ENCODE measurements at places on chromosomes 16 and 17.

GRCh38 chr17:42538482-42538881 lies 2.4 kb downstream of the NAGLU start:
- no peak for DNase-seq

DNA sequence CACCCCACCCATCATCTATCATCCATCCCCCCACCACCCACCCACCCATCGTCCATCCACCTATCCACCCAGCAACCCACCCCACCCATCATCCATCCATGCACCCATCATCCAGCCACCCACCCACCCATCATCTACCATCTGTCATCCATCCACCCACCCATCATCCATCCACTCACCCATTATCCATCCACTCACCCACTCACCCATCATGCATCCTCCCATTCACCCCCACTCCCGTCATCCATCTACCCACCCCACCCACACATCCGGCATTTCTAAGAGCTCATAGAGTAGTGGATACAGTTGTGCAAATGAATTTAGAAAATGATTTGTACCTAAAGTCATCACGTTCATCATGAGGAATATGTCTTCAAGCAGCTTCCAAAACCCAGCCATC lies 405.1 kb downstream of the SNX29 start:
- no peak for DNase-seq

DNA sequence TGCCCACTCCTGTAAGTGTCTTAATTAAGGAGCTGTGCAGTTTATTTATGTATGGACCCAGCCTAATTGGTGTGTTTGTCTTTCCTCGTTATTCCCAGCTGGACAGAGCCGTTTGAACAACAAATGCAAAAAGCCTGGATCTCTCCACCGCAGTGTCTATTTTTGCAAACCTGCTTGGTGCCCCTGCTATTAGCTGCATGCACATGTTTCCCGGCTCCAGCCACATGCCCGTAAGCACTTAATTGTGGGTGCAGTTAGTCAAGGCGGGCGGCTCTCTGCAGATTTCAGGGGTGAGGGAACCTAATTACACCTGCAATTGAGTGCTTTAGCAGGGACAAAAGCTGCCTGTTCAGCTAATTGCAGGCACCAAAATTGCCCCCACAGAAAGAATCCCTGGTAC lies 74.0 kb upstream of the GSE1 start:
- DNase-seq, result no peak

DNA sequence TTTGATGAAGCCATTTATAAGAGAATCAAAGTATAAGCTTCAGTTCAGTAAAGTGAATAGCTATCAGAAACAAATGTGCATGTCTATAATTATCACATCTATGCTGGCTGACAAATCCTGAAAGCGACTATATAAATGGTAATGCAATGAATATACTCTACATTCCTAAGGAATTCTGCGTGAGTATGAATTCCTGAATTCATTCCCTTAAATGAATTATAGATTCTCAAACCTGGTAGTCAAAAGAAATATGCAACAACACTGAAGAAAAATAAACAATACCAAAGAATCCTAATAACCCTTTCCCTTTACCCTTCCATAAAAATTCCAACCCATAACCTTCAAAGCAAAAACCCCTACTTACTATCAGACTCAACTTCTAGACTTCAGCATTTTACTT lies 416.6 kb upstream of the PMFBP1 start:
- no peak for DNase-seq

- no peak for DNase-seq
Observed at GRCh38 chr17:49616086-49616485, 40.4 kb downstream of the NXPH3 start.

GRCh38 chr17:4771519-4772234 lies at the start of gene TM4SF5:
TSS of gene TM4SF5 (plus strand) at chr17:4771886. CDS start at chr17:4771923, 37 bp downstream.
- DNase-seq, result no peak

DNA sequence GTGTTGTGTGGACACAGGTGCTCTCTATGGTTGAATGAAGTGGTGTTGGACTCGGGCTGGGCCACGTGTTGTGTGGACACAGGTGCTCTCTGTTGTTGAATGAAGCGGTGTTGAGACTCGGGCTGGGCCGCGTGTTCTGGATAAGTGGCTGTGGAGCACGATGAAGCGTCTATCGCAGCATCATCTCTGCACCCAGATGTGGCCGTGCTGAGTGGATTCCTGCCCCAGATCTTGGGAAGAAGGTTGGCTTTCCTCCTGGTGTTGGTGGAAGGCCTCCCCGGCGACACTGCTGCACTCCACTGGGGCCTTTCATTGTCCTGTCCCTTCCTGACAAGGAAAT lies 69.1 kb downstream of the RPTOR start:
- no peak for DNase-seq

DNA sequence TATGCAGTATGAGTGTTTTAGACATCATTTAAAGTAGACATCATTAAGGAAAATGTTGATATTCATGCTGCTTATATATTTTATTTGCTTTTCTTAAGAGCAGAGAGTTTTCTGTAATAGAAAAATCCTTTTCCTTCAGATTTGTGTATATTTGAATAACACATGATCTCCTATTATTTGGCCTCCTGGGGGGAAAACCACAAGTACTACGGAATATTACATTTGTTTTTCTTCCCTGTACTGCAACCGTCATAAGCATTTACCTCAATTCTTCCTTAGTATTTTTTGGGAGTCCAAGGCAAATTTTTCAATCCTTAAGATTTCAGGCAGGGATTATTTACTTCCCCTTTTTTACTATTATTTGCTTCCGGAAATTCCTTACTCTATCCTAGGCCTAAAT lies 6.0 kb downstream of the RSPRY1 start:
- DNase-seq, result no peak

GRCh38 chr17:43880420-43880991 lies 26.8 kb downstream of the MPP2 start:
- no peak for DNase-seq

GRCh38 chr17:50710025-50710424 lies 2.3 kb upstream of the ANKRD40 start:
- DNase-seq, result no peak

DNA sequence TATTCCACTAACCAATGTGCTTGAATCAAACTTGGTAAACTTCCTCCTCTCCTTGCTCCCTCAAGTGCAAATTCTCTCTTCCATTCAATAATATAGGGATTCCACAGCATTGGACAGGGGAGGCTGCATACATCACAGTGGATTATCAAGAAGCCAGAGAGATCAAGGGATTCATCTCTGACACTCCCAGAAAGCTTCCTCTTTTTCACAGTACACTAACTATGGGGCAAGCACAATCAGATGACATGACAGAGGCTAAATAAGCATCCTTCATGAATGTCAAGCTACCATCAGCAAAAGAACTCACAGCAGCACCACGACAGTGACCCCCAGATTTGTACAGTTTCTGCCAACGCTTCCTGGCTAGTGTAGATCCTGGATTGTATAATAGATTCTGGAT lies 178.4 kb upstream of the C17orf78 start:
- no peak for DNase-seq

DNA sequence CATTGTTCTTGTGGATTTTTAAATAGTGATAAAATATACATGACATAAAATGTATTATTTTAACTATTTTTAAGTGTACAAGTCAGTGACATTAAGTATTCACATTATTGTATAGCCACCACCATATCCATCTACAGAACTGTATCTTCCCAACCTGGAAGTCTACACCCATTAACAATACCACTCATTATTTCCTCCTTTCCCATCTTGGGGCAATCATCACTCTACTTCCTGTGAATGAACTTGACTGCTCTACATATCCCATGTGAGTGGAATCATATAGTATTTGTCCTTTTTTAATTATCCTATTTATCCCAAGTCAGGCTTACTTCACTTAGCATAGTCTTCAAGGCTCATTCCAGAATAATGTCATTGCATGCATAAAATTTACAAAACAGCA lies 40.7 kb upstream of the MMP2 start:
- DNase-seq, result no peak

DNA sequence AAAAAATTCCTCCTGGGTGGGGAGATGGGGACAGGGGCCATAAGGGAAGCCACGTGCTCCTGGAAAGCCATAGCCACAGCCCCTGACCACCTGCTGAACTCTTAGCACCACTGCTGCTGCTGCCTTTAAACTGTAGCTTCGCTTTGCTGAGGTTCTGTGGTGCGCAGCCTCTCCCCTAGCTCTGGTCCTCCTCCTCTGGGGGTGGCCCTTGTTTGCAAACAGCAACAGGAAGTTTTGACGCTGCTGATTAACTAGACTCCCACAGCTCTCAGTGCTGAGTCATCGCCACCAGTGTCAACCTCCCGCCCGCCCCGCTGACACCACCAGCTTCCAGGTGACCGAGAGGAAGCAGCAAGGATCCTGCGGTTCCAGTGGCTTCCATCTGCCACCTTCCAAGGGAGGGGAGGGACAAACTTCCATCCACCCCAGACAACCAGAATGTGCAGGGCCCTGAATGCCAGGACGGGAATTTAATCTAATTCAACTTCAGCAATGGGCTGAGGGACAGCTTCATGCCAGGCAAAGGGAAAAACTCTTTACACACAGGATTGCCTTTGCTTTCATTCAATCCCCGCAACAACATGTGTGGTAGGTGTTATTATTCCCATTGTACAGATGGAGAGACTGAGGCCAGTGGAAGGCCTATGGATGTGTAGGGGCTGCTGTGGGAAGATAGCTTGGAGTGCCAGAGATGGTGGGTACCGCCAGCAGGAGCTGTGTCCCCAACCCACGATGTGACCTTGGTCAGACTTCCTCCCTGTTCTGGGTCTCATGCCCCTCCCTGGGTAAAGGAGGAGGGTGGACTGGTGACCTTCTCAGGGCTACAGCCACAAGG lies 8.1 kb upstream of the KIFC3 start:
- peak; percentile 81 for DNase-seq

GRCh38 chr17:79115487-79115886 lies 40.9 kb downstream of the ENGASE start:
- DNase-seq, result no peak

GRCh38 chr16:12336141-12336540 lies 359.6 kb downstream of the SNX29 start:
- no peak for DNase-seq

GRCh38 chr16:23055481-23055880 lies 93.8 kb downstream of the USP31 start:
- DNase-seq, result no peak

GRCh38 chr17:2705888-2706795 lies 5.4 kb downstream of the CLUH start:
- no peak for DNase-seq

- no peak for DNase-seq
Observed at GRCh38 chr16:25189305-25189704, 27.4 kb upstream of the AQP8 start.

DNA sequence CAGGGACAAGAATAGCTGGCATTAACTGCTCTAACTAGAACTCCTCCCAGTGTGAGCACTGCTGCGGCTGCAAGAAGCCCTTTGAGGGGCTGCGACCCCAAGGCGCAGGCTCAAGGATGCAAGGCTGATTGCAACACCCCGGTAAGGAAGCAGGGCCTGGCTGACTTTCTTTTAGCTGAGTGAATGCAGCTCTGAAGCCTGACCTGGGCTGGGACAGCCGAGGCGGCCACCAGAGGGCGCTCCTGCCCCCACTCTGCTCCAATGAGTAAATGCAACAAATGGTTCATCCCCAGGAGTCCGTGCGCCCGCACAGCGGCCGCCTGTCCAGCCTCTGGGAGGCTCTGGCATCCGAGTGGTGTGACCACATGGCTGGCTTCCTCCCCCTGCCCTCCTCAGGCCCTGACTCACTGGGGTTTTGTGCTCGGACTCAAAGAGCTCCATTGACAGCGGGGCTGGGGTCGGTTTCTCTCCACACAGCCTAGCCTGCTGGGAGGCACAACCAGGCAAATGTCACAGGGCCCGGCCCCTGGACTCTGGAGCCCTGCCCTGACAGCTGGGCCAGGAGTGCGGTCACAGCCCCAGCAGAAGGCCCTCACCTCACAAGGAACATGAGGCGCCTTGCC lies at the start of gene SMIM5:
SMIM5 (plus strand) TSS at position 572 of the 623 bp plus-strand sequence. CDS start 6,768 bp downstream, outside the sequence.
- peak; percentile 61 for DNase-seq

DNA sequence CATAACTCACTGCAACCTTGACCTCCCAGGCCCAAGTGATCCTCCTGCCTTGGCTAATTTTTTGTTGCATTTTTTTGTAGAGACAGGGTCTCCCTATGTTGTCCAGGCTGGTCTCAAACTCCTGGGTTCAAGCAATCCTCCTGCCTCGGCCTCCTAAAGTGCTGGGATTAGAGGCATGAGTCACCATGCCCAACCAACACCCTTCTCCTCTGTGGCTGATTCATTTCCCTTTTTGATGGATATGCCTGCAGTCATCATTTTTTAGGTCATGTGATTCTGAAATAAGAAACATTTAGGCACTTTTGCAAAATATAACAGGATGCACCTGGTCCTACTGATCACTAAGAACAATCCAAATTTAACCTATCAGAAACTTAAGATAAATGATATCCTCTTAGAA lies 44.0 kb upstream of the YPEL2 start:
- no peak for DNase-seq

GRCh38 chr17:80445726-80446110 lies 30.7 kb downstream of the NPTX1 start:
- DNase-seq, result no peak

GRCh38 chr17:82048571-82048971 lies 3.0 kb downstream of the RFNG start:
- DNase-seq, result no peak

DNA sequence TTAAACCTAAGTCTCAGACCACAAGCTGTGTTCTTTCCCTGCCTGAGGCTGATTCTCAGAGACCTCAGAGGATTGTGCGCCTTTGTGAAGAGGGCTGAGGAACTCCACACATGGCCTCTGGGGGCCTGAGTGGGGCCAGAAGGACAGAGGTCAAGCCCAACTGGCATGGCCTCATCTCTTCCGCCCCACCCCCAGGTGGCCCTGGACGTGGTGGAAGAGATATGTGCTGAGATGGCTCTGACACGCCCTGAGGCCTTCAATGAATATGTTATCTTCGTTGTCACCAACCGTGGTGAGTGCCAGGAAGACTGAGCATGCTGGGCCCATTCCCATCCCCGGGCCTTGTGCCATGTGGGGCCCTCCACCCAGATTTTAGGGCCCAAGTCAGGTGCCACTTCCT lies 20.1 kb upstream of the ALKBH5 start:
- DNase-seq, result no peak

- peak; percentile 82 for DNase-seq
Observed at GRCh38 chr16:89556750-89557689, 3.5 kb upstream of the RPL13 start.

- no peak for DNase-seq
Observed at GRCh38 chr17:18377437-18378204, at the start of gene EVPLL. TSS of gene EVPLL (plus strand) at chr17:18377778. CDS start at chr17:18380938, 3,160 bp downstream.

DNA sequence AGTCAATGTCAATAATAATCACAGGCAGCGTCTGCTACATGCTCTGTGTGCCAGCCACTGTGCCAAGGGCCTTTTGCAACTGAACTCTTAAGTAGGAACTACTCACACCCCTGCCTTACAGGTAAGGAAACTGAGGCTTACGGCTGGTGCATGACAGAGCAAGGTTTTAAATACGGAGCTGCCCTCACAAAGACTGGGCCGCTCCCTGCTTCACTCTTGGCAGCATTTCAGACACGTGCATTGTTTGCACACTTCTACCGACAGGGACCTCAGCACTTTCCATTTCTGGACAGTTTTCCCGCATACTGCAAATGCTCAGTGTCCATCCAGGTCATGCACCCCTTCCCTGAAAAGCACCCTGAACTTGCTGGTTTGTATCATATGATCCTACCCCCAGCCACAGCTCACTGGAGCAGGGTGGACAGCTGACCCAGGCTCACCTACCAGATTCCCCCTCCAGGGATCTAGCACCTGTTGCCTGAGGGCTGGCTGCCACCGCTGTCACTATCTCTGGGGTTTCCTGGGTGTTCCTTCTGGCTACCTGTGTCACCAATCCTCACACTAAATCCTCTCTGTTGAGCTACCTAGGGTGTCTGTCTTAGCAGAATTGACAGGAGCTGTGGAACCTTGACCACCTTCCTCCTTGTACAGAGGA lies 142.9 kb downstream of the C16orf78 start:
- DNase-seq, result no peak

GRCh38 chr17:76307966-76308338 lies at the start of gene QRICH2:
TSS of gene QRICH2 (minus strand) at chr17:76308276. CDS start at chr17:76307998, 278 bp downstream.
- DNase-seq, result no peak

Measured in T-cell (primary cell).